NCI-H187 (cell line): ENCODE measurements at places on chromosomes 7 and 10.

GRCh38 chr7:34337163-34337562 lies 320.9 kb upstream of the NPSR1 start:
- DNase-seq, result no peak

GRCh38 chr7:22586101-22586785 lies 86.3 kb upstream of the STEAP1B start:
- no peak for DNase-seq

GRCh38 chr10:89037096-89037495 lies 46.5 kb downstream of the FAS start:
- DNase-seq, result no peak

GRCh38 chr10:74084955-74085354 lies 65.7 kb downstream of the AP3M1 start:
- DNase-seq, result no peak

DNA sequence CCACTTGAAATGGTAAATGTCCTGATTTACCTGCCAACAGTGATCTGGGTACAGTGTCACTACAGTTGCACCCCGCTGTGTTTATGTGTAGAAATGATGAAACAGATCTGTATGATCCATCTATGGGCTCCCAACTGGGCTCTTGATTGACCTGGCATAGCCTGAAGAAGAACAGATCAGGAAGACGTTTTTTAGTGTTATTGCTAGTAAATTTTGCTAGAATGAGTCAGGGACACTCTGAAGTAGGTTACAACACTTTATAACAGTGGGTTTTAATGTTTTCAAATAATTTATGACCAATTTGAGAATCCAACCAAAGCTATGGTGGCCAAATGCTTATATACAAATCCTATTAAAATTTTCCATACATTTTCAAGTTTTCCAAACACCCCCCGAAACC lies 110.3 kb downstream of the DKK1 start:
- no peak for DNase-seq

DNA sequence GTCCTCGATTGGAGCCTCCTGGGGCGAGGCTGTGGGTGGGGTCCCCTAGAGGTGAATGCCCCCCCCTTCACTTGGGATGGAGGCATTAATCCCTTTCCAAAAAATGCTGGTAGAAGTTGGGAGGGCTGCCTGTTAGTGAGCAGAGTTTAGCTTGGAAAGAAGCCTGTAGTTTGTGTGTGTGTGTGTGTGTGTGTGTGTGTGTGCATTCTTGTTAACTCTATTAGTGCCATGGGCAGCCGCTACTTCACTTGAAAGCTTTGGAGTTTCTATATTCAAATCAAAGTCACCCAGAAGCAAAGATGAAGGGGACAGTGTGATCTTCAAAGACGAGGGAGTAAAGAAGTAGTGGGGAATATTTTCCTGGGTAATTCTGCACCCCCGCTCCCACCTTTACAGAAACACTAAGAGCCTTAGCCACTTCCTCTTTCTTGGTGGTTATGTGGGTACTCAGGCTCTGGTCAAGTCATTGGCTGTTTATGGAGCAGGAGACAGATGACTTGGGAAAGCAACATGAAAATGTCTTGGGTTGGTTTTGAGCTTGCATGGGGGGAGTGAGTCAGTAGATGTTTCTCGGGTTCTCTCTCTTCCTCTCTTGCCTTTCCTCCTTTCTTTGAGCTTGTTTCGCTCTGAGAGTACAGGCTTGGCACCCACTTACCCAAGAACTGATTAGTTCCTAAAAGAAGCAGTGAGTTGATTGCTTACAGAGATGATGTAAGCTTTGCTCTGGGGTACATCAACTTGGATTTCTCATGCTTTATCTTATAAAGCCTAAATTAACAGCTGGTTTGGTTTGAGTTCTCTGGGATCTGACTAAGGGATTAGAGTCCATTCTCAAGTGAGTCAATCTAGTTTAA lies 35.9 kb downstream of the TCF7L2 start:
- no peak for DNase-seq
